ENCODE measurements at places on chromosomes 3 and 15. TPM values are rescaled to one million over a fixed set of nuclear protein-coding genes. Genes with fewer than 3 reads are reported as not detected.

Gene PRTG
- polyA plus RNA-seq, result 1.7 TPM

Gene WHAMM
- 6.1 TPM for polyA plus RNA-seq

Gene NXPE3
- polyA plus RNA-seq, result 29.7 TPM

Gene UQCC5
- polyA plus RNA-seq, result 65.0 TPM

Gene TNNC1
- polyA plus RNA-seq, result 0.71 TPM

Gene IGDCC3
- not detected for polyA plus RNA-seq

Gene CLN6
- polyA plus RNA-seq, result 0.45 TPM

Gene ATP8B4
- 0.58 TPM for polyA plus RNA-seq

Gene KCNAB1
- polyA plus RNA-seq, result 479 TPM

Gene ARGFX
- not detected for polyA plus RNA-seq

Gene PTPRG
- 70.4 TPM for polyA plus RNA-seq

Gene DET1
- polyA plus RNA-seq, result 2.1 TPM

Gene CEP19
- 5.1 TPM for polyA plus RNA-seq
